Spinal cord (tissue), 10 donors: ENCODE measurements at places on chromosomes 5 and 9. TPM values are rescaled to one million over a fixed set of nuclear protein-coding genes. Genes with fewer than 3 reads are reported as not detected.

The SEMA6A gene
- total RNA-seq: 76.5 TPM

- DNase-seq: no peak
Measured at GRCh38 chr5:131639148-131639547, 4.1 kb upstream of the RAPGEF6 start.

- peak; percentile 17 for DNase-seq
Measured at GRCh38 chr5:154476354-154477205, 1.4 kb downstream of the HAND1 start.

The CDH12 gene
- total RNA-seq: 10.0 TPM

- no peak for DNase-seq
Measured at GRCh38 chr5:150804388-150804787, 25.8 kb downstream of the SMIM3 start.

The LCP2 gene
- 6.4 TPM for total RNA-seq

The SLC4A9 gene
- 0.30 TPM for total RNA-seq

The NKD2 gene
- 5.1 TPM for total RNA-seq

DNA sequence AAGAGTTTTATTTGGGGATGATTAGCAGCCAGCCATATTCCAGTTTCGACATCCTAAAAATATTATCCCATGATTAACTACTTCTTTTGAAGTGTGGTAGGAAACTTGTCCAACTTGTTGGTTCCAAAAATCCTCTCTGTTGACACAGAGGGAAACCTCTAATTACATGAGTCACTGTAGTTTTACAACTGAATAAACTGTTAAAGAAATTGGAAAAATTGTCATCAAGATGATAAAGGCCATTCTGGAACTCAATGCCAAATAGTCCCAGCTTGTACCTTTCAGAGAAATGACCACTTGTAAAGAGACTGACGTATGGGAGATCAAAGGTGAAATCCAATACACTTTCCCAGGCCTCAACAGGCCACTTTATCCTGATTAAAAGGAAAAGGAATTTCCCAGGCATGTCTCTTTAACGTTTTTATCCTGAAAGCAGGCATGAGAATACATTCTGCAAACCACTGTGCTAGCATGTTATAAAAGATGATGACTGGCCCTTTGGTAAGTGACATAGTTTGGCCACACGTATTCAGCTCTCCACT, 261.6 kb downstream of the GLIS3 start:
- DNase-seq: no peak

The PTPDC1 gene
- total RNA-seq: 13.0 TPM

DNA sequence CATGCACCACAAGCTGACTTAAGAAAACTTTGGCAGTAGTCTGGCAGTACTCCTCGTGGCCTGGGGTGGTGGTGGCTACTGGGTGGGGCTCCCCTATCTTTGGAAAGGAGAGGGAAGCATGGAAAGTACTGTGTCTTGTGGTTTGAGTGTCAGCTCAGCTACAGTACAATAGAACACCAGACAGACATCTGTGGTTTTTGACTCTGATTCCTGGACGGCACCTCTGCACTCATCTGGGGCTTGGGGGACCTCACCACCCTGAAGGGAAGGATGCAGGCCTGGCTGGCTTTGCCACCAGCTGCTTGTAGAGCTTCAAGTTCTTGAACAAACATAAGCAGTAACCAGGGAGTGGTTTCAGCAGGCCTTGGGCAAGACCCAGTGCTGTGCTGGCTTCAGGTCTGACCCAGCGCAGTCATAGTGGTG, 40.6 kb downstream of the TNFSF8 start:
- DNase-seq: no peak

DNA sequence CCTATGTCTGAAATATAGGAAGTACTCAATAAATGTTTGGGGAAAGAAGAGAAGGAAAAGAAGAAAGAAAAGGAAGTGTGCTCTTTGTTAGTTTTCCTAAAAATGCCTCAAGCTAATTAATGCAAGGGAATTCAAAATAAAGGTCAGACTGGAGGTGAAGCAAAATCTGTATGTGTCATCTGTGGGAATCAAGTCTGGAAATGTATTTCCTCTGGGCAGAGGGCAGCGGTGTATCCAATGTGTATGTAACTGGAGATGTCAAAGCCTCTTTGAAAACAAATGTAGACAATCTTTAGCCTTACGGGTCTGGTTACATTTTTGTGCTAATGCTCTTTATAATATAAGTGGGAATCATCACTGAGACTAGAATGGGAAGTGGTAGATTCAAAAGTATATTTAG, 471.4 kb downstream of the MAN2A1 start:
- DNase-seq: no peak

DNA sequence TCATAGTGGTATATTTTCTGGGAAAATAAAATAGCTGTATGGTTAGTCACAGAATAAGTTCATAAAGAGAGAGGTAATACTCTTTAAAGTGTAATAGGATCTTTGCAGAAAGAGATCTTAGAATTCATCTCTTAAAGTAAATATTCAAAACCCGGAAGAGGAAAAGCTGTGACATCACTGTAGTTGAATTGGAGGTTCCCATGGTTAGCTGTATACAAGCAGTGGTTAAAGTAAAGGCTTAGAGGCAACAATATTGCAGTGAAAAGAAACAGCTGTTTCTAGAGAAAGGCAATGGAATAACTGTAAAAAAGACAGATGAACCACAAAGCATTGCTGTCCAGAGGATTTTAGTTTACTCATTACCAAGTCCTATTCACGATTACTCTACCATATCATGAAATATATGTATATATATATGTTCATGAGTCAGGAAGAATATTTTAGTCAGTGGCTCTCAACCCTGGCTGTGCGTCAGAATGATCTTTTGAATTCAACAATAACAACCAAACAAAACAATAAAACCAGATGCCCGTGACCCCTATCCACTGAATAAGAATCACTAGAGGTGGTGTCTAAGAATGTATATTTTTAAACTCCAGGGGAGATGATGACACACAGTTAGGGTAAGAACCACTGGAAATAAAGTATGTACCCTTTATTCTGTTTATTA, 4.7 kb downstream of the ERCC6L2 start:
- DNase-seq: no peak

The RLN1 gene
- 1.6 TPM for total RNA-seq
